ENCODE measurements at places on chromosomes 3 and 15. TPM values are rescaled to one million over a fixed set of nuclear protein-coding genes. Genes with fewer than 3 reads are reported as not detected.

DNA sequence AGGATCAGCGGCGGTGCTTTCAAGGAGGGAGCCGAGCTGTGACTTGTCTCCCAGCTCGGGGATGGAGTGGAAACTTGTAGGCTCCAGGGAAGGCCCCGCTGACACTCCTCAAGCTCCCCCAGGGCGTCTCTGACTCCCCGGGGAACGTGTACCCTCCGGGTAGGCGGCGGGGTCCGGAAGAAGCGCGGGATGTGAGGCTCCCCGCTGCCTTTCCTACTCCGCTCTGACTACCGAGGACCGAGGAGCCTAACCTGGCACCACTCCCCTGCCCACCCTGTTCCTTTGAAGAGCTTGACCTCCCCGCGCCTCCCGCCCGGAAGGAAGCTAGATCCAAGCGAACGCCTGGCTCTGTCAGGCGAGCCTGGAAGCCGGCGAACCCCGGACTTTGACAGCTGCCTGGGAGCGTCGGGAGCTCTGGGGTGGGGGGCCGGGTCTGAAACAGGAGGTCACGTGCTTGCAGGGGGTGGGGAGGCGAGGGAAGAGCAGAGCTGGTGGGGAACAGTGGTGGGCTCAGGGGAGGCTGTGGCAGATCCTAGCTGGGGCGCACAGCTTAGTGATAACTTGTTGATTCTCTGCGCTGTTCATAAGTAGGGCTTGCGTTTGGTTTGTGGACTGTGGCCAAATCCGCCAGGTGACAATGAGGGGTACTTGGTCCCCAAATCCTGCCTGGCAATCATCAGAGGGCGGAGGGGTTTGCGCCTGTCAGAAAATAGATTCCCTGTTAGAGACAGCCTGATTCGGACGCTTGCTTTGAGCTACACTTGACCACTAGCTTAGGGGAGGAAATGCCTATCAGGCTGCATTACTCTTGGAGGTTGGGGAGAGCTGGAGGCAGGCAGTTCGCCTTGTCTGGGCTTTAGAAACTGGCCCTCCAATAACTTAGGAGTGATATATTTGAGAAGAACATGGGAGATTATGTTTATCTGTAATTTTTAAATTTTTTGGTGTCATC lies 1.2 kb downstream of the CLSTN2 start:
- no peak for DNase-seq

GATA2 gene
- 0.51 TPM for total RNA-seq

DNA sequence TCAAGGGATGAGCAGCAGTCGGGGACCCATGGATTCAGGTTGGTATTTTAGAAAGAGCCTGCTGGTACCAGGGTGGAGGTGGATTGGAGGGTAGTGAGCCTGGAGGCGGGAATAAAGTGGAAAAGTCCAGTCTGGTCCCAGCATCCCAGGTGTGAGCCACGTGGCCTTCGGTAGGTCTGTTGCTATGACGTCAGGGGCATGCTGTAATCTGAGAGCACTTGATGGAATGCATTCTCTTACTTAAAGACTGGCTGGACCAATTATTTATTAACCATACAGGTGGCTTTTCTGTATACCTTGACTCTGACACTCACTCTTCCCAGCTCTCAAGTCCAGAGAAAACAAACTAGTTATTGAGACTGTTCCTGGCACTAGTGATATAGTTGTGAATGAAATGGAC lies 389.9 kb upstream of the RGMA start:
- no peak for DNase-seq

GRCh38 chr15:31523655-31524049 lies 197.0 kb downstream of the KLF13 start:
- DNase-seq: no peak

MYO5C gene
- 29.4 TPM for total RNA-seq

- peak; percentile 84 for DNase-seq
Observed at GRCh38 chr3:105274958-105275357, 91.8 kb upstream of the ALCAM start.

- no peak for DNase-seq
Observed at GRCh38 chr15:99167201-99167600, 62.3 kb downstream of the SYNM start.

GRCh38 chr3:12972781-12973702 lies 100.2 kb downstream of the IQSEC1 start:
- DNase-seq: no peak

GRCh38 chr15:75583701-75584100 lies 4.6 kb upstream of the PTPN9 start:
- no peak for DNase-seq

DNA sequence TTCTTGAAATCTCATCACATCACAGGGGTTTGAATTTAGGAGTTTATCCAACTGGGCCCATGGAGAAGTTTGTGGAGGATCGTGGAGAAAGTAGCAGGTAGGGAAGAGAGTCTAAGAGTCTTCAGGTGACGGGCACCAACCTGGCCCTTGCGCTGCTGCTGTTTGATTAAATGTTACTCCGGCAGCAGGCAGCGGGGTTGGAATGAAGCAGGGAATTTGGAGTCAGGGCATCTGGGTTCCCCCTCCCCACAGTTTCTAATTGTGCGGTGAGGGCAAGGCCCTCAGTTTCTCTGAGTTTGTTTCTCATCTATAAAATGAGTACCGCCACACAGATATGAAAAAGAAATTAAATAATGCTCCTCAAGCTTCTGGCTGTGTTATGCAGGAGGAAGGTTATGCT lies 182.9 kb upstream of the RGMA start:
- DNase-seq: no peak
